SHP77 (cell line): ENCODE measurements at places on chromosomes 4 and X.

DNA sequence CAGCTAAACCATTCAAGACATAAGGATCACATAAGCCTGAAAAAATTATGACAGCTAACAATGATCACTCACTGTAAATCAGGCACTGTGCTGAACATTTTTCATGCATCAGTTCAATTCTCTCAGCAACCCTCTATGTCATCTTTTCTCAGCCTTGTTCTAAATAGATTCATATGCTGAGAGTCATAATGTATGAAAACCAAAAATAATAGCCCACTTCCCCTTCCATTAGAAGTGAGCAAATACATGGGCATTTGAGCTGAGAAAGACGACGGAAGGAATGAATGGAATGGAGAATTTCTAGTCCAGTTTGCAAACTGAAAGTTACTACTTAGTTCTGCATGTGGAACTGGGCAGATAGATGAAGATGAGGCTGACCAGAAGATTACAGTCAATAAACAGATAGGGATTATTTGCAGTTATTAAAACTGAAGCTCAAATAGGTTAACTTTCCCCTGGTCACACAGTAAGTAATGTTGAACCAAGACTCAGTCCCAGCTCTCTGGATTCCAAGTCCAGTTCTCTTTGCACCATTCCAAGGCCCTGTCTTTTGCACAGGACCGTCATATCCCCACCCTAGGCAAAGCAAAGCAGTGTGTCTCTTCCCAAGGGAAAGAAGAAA, 1.6 kb upstream of the SH3RF1 start:
- no peak for DNase-seq

- DNase-seq: no peak
Observed at GRCh38 chr4:107060388-107060787, 24.3 kb upstream of the DKK2 start.

DNA sequence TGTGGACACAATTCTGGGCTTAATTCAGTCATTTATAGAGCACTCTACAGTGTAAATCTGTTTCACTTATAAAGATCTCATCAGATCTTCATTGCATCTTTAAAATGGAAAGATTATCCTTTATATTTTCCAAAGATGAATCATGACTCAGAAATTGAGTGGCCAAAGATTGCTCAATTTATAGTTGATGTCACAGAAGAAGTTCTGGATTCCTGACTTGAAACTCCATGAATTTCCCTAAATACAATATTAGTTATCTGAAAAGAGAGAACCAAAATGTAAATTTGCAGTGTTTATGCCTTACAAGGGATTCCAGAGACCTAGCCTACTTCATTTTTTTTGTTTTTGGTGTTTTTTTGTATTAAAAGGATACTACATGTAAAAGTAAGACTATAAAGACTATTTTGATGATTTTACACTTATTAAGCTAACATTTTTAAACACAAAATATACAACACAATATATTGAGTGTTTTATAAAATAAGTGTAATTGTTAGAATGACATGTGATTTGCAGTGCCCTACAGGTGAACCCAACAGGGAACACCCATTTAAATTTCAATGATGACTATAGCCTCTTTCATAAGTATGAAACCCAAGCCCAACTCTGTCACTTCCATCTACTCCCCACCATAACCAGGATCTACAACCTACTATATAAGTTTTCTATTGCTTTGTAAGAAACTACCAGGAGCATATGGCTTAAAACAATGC, 183.5 kb downstream of the PCDH7 start:
- DNase-seq: no peak

GRCh38 chrX:8323356-8323755, 141.3 kb upstream of the VCX3B start:
- DNase-seq: no peak

- no peak for DNase-seq
Observed at GRCh38 chrX:149628280-149628679, 3.3 kb downstream of the TMEM185A start.

DNA sequence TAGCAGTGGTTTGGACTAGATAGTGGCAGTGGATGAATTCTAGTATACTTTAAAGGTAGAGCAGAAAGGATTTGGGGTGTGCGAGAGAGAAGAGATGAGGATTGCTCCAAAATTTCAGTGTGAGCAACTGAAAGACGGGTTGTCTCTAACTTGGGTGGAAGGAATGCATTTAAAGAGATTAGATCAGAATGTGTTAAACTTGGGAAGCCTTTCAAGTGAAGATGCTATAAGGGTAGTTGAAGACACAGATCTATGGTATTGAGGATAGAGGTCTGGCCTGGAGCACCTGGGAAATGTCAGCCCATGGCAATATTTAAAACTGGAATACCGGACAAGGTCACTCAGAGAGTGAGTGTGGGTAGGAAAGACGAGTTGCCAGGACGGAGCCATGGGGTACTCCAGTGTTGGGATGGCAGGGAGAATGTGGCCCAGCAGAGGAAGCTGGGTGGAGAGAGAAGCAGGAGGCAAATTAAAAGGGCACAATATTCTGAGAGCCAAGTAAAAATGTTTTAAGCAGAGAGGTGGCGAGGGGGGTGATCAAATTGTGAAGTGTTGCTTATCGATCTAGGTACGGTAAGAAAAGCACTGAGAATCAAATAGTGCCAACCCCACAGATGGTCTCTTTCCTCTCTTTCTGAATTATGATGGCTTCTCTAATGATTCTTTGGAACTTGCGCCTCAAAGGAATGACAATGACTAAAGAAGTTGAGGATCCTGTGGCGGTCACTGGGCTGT, 50.5 kb downstream of the ENOPH1 start:
- no peak for DNase-seq

DNA sequence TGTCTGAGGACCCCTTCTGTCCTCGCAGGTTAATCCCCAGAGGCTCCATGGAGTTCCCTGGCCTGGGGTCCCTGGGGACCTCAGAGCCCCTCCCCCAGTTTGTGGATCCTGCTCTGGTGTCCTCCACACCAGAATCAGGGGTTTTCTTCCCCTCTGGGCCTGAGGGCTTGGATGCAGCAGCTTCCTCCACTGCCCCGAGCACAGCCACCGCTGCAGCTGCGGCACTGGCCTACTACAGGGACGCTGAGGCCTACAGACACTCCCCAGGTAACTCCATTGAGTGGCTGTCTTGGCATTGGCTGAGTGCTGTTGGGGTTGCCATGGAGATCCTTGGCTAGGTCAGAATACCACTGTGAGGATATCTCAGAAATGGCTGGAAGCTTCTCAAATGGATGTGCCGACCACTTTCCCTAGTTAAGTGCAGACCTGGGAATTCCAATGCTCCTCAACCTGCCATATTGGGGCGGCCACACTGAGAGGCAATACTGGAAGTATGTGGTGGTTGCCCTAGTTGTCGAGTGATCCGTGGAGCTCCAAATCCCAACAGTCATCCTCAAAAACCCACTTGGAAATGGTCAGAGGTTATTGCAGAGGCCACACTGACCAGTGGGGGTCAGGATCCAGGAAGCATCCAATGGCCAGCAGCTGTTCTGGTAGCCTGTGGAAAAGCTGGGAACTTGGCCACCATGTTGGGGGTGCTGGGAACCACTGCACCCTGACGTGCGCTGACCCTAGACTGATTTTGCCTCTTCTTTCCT, 4.9 kb downstream of the GATA1 start:
- no peak for DNase-seq

- no peak for DNase-seq
Observed at GRCh38 chr4:136742333-136742732, 790.0 kb downstream of the PCDH18 start.

DNA sequence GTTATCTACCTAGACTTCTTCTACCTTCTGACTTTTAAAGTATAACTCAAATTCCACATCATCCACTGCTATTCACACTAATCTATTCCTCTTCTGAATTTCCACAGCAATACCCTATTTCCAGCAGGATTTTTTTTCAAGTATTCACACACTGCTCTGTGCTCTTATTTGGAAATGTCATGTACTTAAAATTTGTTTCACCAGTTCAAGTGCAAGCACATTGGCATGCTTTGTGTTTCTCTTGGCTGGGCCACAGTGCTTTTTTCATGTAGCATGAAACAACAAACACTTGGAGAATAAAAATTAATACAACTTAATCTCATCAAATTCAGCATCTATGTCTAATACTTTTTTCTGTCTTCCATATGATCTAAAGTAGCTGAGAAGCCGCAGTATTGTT, 161.8 kb upstream of the PCDH18 start:
- no peak for DNase-seq

- no peak for DNase-seq
Observed at GRCh38 chr4:169338241-169338640, 67.5 kb upstream of the SH3RF1 start.

DNA sequence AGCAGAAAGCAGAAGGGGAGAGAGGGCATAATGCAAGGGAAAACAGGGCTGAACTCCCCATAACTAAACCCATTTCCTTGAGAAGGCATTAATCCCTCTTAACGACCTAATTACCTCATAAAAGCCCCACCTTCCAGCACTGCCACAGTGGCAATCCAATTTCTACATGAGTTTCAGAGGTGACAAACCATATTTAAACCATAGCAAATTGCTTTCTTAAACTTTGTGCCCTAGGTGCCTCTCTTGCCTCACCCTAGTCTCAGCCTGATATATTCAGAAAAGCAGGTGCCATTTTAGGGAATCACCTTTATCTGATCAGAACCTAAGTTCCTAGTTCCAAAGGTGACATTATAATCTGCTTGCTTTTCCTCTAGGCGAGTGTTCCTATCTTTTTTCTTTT, 48.9 kb downstream of the SLC34A2 start:
- no peak for DNase-seq

DNA sequence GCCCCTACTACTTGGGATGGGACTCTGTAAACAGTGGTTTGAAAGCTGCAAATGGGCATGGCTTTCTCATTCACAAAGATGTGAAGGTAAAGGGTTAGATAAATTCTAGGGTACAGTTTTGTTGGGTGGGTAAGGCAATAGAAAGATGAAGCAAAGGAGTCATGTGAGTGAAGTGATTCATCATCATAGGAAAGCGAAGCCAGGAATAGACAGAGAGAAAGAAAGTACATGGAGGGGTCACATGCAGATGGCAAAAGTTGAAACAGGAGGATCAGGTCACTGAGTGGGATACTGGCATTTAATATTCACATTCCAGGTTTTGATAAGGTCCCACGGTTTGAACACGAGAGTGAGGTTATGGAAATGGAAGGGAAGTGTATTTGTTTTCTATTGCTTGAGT, 8.2 kb upstream of the ABCG2 start:
- DNase-seq: no peak

- DNase-seq: no peak
Observed at GRCh38 chrX:20294957-20295356, 28.2 kb upstream of the RPS6KA3 start.

GRCh38 chr4:132026816-132027215, 1122.3 kb upstream of the PCDH10 start:
- DNase-seq: no peak

GRCh38 chrX:349196-349595, 30.6 kb upstream of the GTPBP6 start:
- no peak for DNase-seq

GRCh38 chr4:87982036-87982435, 6.5 kb downstream of the SPP1 start:
- DNase-seq: no peak

DNA sequence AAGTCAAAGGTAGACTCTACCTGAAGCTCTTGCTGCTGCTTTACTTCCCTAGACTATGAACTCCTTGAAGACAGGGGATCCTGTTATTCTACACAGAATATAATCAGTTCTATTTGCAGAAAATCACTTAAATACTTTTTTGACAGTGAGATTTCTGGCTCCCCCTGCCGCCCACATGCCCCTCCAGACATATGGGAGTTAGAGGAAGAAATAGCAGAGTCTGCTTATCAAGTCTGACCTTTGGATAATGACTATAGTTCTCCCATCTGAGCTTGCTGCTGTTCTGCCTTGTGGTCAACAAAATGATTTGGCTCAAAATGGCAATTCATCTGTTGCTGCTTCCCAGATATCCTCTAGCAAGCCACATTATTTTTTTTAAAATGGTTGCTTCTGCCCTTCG, 101.1 kb downstream of the ENOX2 start:
- no peak for DNase-seq

DNA sequence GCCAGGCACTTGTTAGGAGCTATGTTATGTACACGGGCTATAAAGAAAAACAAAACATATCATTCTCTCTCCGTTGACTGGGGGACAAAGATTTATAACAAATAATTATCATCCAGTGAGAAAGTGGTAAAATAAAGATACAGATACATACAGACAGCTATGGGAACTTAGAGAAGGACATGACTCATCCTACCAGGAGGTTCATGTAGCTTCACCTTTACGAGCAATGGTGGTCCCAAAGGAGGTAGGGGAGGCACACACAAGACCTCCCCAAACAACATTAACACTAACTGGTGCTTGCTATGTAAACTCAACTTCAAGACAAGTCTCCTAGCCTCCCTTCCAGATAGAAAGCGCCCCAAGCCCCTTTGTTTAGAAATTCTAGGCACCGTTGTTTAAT, 8.9 kb downstream of the AMBN start:
- DNase-seq: no peak

DNA sequence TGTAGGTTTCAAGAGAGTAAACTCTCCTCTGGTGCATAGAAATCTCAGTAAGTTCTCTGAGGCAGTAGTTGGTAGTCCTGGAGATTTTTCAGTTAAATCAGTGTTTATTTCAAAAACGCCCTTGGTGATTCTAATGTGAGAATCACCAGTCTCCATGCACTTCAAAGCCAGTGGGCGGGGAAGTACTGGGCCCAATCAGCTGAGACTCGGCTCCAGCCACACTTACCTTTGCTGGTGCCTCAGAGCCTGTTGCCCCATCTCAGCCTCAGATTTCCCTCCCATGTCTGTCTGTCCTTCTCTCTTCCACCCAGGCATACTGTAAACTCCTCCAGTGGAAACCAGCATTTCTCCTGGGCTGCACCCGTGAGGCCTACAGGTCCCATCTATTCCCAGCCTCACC, 7.4 kb upstream of the MGST2 start:
- DNase-seq: no peak

- DNase-seq: no peak
Observed at GRCh38 chrX:10582215-10582733, 38.1 kb downstream of the MID1 start.

DNA sequence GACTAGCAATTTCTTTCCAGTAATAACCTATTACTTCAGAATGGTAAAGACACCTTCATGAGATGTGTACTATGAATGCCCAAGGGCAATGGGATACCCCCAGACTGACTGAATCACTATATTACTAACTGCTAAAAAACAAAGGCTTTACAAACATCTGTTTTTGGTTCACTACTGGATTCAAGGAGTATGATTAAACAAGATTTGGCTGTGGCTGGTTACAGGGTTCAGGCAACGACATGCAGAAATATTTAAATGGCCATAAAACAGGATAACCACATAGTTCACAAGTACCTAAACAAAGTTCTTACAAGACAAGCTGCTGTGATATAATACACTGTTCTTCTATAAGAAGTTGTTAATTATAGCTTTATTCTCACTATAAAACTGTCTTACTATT, 128.2 kb downstream of the FRYL start:
- DNase-seq: no peak
